ENCODE measurements at places on chromosomes 6 and 20.
A peak's percentile ranks its signal among the peaks of the same experiment; 100 is the strongest.

DNA sequence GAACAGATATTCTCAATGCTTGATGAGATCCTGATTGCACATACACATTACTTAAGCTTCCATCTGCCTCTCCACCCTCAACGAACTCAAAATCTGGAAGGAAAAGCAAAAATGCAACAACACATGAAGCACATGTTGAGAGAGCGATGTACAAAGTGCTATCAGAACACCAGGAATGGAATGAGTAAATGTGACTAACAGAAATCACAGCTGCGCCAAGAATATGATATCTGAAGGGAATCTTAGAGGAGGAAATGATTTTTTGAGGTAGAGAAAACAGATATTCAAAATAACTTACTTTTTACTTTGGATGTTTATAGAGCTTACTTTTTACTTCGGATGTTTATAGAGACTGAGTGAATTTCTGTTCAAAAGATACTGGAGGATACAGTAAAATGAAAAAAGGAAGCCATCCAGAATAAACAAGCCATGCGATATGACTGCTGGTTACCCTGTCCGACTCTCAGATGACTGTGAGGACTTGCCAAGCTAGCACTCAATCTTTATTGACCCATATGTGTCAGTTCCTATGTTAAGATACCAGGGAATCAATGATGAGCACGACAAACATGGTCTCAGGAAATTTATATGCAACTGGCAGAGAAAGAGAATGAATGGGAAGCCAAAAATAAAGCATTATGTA lies 102.0 kb downstream of the SMLR1 start:
- no peak for DNase-seq

GRCh38 chr6:52672412-52673025 lies 1.6 kb downstream of the TMEM14A start:
- no peak for DNase-seq

DNA sequence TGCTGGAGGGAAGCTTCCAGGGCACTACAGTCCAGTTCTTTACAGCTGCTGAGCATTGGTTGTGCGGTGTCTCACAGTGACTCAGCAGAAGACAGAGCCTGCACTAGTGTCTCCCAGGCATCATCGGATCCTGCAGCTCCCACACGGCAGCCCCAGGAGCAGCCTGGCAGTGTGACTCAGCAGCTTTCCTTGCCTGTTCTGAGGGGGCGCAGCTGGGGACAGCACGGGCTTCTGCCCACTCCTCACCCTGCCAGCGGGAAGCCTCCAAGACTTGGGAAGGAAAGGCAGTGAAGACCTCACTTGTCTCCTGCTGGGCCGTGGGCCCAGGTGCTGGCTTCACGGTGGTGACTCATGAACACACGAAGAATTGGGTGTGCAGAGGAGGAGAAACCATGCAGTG lies 165.4 kb downstream of the SYNDIG1 start:
- peak; percentile 66 for DNase-seq

- DNase-seq = no peak
Measured at GRCh38 chr20:59949911-59950310, 8.3 kb upstream of the CDH26 start.

- no peak for DNase-seq
Measured at GRCh38 chr6:148497717-148498116, 155.1 kb downstream of the SASH1 start.

Measured in H7 (cell line).